ENCODE measurements at places on chromosomes 7 and 10.
A peak's percentile ranks its signal among the peaks of the same experiment; 100 is the strongest.

DNA sequence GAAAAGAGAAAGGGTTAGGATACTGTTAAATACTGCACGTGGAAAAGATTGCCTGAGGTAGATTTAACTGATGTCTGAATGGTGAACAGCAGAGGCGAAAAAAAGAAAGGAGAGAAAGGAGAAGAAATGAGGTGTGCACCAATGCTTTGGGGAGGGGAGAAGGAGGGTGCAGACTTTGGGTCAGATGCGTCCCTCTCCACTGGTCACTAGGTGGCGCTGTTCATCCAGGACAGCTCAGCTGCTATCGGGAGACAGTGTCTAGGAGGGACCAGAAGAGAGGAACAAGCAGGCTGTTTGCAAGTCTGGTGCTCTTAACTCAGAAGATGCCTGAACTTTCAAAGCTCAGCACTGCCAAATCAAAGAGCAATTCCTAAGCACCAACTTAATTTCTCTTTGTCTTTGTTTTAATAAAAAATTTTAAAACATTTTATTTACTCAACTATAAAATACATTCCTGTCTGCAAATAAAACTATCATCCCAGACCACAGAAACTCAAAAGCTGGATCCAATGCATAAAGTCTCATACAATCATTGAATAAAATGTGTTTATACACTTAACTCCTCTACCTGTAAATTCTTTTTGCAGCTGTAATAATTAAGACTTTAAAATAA is 83.9 kb upstream of the PDLIM1 start:
- no peak for DNase-seq

- DNase-seq: no peak
Measured at GRCh38 chr7:7921830-7922229, 46.8 kb upstream of the GLCCI1 start.

GRCh38 chr7:144468990-144469732 is 65.7 kb upstream of the NOBOX start:
- DNase-seq: no peak

DNA sequence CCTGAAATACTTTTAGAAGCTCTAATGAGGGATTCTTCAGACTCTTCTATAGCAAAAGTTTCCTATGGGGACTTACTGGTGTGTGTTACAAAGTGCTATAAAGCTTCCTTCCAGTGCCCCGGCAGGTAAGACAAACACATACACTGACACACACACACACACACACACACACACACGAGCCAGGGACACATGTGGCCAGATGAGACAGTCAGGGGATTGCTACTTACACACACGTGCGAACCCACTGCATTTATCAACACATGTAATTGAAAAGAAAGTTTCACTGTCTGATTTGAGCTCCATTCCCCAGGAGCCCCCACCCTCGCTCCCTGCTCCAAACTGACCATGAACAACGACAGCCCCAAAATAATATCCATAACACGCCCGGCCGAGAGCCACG is 119.8 kb downstream of the PRPF18 start:
- DNase-seq: no peak

GRCh38 chr7:79778786-79779770 is 325.6 kb upstream of the MAGI2 start:
- no peak for DNase-seq

DNA sequence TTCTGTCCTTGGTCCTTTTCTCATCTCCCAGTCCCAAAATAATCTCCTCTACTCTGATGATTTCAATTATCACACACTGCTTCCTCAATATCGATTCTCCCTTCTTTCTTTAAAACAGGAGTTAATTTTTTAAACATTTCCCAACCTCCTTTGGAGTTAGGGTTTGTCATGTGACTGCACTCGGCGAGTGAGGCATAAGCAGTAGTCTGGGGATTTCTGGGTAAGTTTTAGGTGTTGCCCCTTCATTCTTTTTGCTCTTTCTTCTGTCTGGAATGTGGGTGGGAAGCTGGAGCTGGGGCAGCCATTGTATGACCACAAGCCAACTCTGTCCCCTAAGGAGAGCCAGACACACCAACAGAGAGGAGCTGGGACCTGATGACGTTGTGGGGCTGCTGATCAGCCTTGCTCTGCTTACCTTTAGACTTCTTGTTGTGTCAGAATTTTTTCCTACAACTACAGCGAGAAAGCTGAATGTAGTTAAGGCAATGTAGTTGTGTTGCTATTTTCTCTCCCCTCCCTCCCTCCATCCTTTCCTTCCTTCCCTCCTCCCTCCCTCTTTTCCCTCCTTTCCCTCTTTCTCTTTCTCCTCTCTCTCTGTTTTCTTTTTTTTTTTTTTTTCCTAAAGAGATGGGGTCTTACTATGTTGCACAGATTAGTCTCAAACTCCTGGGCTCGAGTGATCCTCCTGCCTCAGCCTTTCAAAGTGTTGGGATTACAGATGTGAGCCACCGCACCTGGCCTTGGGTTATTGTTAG is 6.5 kb upstream of the TSPAN14 start:
- DNase-seq: no peak

GRCh38 chr10:11443468-11444154 is 167.8 kb downstream of the USP6NL start:
- no peak for DNase-seq

GRCh38 chr10:76001461-76001860 is 570.0 kb downstream of the LRMDA start:
- no peak for DNase-seq

- peak; percentile 23 for DNase-seq
Measured at GRCh38 chr10:102645388-102645740, 1.1 kb downstream of the TRIM8 start.

DNA sequence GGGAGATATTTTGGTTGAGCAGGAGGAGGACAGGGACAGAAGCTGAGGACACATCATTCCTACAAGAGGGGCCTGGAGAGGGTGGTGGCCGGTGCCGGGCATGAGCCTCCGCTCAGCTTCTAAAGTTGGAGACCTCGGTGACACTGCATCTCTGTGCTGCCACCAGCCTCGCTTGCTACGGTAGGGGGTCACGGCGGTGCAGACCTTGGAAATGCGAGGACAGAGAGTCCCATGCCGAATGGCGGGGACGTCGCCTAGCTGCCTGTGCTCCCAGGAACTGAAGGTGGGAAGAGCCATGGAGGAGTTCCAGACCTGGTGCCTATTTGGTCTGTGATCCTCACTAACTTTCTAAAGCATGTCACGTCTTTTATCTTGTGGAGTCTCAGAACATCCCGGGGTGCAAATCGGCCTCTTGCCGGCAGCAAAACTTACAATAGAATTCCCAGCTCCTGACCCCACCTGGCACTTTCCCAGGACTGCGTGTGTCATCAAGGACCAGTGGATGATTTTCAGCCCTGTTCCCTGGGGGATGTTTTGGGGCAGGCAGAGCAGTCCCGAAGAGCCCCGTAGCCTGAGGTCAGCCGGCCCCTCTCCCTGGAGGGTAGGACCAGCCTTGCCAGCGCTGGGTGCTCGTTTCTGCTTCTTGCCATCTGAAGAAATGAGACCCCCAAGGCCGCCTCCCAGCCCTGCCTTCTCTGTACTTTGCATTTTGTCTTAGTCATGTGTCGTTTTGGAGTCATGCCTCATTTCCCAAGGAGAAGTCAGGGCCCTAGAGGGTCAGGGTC is 205.8 kb upstream of the SHH start:
- DNase-seq: peak; percentile 6

DNA sequence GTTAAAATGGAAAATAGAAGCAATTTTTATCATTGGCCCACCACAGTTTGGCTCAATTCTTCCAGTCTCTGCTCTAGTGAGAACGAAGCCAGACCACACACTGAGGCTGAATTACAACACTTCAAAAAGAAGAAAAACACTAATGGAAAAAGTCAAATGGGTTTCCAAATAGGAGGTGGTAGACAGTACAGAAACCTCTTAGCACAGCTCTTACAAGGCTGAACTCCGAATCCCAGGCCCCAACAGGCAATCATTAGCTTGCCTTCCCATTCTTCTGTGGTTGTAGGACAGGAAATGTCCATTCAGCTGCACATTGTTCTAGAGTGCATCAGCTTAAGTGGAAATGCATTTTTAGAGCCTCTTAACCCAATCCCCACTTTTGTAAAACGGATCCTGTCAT is 115.1 kb upstream of the MEOX2 start:
- DNase-seq: no peak

DNA sequence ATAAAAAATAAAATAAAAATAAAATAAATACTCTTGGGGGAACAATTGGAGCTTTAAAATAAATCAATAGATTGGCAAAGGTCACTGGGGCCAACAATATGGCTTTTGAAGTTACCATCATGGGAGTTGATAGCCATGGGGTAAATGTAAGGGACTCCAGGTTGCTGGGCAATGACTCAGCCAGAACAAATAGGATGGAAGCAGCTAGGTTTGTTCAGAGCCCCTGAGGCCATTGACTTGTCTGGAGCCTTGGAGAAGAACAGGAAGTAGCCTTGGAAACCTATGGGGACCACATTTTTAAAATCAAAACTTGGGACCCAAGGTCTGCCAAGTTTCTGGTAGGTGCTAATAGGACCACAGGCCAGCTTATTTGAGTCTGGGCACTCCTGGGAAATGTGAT is 20.2 kb upstream of the FRA10AC1 start:
- no peak for DNase-seq

DNA sequence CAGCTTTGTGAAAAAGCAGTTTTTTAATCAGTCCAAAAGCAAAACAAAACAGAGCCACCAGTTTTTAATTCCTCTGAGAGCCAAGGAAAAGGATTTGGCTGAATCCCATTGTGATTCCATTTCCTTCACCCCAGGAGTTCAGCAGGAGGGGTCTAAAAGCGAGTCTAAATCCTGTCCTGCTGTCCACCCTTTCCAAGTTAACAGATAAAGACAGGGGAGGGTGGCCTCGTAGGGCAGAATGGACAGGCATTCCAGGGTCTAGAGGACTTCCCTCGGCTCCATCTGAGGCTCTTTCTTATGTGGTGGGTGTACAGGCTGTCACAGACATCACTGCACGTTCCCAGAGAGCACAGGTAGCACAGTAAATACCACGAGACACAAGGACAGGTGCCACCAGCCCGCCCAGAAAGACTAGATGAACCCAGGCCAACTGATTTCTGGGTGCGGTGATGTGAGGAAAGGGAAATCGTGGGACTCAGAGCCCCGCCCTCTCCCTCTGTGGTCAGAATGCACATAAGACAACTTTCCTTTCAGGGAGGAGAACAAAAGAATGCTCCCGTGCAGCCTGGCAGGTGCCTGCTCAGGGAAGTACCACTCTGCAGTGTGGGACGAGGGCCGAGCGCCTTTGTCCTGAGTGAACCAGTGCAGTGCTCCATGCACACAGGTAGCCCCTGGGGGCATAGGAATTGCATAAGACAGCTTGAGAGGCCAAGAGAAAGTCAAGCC is 119.7 kb downstream of the ABLIM1 start:
- peak; percentile 34 for DNase-seq

DNA sequence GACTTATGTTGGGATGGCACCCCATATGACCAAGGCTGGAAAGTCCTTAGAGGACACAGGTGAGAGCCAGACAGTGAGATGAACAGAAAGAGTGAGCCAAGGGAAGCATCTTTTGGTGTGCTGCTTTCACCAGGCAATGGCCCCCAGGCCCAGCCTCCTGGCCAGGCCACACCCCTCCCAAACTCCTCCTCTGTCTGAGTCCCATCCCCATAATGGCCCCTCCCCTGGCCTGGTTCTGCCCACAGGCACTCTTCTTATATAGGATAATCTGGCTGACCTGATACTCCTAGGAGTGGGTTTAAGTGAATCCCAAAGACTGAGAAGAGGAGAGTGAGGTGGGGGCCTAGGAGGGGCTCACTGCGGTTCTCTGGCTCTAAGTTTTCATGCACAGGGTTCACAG is 252.5 kb downstream of the RPS24 start:
- DNase-seq: no peak

DNA sequence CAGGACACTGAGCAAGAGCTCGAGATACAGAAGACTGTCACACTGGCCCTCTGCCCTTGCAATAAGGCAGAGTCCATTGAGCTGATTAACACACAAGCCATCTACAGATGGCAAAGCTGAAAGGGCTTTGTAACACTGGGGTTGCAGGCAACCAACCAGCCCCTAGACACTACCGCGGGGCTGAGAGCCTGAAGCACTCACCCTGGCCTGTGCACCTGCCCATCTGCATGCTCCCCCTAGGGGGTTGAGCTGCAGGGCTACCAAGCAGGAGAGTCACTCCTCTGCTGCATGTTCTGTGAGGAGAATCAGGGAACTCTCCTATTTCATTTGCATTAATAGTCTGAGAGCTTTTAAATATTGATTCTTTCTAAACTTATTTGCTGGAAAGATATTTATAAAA is 128.1 kb upstream of the VIPR2 start:
- no peak for DNase-seq

DNA sequence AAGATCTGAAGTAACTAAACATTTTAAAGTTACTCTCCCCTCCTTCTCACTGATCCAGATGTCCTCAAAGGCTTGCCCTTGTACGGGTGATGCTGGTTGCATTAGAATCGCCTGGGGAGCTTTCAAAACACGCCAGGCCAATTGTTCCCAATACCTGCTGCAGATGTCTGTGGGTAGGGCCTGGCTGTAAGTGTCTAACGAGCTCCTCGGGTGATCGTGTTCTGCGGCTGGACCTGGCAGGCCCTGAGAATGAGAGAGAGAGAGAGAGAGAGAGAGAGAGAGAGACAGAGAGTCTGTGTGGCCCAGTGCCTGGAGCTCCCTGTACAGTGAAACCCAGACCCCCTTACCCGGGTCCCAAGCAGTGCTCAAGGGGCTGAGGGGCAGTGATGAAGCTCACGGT is 8.4 kb downstream of the COL13A1 start:
- no peak for DNase-seq

GRCh38 chr7:114488696-114489095 is 74.1 kb downstream of the FOXP2 start:
- DNase-seq: no peak

GRCh38 chr7:50140688-50141087 is 47.6 kb upstream of the ZPBP start:
- DNase-seq: no peak

GRCh38 chr7:26202019-26202990 is 760 bp downstream of the CBX3 start:
- peak; percentile 48 for DNase-seq

DNA sequence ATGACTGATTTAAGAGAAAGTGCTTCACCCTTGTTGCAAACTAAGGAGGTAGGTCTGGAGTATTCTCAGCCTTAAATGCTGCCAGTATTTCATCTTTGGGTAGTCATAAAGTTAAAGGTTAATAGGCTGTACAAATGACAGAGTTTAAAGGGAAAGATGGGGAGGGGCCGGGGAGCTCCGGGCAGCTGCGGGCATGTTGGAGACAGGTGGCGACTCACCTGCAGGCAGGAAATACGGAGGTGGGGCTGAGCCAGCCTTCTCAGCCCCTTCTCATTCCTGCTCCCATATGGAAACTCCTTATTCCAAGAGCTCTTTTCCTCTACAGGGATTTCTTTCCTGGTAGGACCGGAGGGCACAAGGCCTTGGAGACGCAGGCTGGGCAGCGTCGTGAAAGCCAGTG is 31.8 kb upstream of the HMX3 start:
- DNase-seq: no peak

GRCh38 chr7:372546-372931 is 82.6 kb downstream of the FOXL3 start:
- DNase-seq: no peak

- DNase-seq: no peak
Measured at GRCh38 chr7:74439541-74439940, 14.2 kb upstream of the GTF2IRD1 start.

- DNase-seq: no peak
Measured at GRCh38 chr7:26034391-26034790, 117.6 kb upstream of the NFE2L3 start.
